IMR-90 (cell line): ENCODE measurements at places on chromosomes 2 and 18.

DNA sequence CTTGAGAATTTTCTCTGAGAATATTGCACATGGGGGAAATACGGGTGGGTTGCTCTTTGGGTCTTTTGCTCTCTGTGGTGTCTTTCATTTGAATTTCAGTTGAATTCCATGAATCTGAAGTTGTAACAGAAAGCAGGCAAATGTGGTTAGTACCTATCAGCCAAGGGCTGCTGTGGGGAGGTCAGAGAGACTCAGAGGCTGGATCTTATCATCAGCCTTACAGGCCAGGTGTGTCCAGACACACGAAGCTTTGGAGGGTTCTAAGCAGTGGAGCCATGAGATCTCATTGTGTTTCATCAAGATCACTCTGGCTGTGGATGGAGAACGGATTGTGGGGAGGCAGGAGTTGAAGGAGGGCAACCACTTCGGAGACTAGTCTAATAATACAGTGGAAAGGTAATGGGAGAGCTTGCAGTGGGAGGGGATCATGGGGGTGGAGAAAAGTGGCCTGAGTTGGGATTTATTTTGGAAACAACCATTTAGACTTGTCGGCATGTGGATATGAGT lies 68.1 kb downstream of the GNAL start:
- DNase-seq = no peak

DNA sequence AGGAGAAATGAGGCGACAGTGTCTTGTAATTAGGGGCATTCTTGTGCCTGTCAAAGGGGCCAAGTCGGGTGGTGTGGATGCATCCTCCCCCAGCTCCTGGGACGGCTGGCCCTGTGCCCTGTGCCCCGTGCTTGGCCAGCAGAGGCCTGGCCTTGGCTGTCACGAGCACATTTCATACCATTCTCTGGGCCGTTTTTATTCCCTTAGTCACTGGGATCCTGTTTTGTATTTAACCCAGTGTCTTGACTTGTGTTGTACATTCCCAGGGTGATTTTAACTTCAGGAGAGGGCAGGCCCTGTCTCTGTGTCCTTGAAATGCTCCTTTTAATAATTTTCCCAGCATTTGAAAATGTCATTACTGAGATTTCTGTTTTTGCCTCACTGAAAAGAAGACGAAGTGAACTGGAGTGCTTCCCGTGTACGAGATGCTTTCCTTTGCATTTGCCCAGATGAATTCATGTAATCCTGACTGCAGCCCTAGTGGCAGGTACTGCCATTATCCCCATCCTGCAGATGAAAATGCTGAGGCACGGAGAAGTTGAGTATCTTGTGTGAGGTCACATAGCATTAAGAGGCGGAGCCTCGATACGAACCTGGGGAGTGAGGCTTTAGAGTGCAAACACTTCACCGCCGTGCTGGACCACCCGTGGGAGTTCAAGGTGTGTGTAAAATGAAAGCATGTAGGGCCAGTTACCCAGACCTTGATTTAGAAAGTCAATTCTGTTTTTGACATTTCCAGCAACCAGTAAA lies 57.0 kb downstream of the SH3RF3 start:
- DNase-seq = peak; percentile 85

GRCh38 chr2:231611273-231612108 lies 18.8 kb downstream of the TEX44 start:
- peak; percentile 84 for DNase-seq

DNA sequence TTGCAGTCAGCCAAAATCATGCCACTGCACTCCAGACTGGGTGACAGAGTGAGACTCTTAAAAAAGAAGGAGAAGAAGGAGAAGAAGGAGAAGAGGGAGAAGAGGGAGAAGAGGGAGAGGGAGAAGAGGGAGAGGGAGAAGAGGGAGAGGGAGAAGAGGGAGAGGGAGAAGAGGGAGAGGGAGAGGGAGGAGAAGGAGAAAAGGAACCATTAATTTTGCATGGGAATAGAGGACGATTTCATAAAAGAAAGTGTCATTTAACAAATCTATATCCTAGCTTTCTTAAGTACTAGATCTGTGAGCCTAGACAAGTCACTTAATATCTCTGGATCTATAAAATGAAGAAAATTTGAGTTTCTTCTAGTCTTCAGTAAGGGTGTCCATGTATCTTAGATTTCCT lies 9.6 kb downstream of the NOL10 start:
- DNase-seq = no peak

DNA sequence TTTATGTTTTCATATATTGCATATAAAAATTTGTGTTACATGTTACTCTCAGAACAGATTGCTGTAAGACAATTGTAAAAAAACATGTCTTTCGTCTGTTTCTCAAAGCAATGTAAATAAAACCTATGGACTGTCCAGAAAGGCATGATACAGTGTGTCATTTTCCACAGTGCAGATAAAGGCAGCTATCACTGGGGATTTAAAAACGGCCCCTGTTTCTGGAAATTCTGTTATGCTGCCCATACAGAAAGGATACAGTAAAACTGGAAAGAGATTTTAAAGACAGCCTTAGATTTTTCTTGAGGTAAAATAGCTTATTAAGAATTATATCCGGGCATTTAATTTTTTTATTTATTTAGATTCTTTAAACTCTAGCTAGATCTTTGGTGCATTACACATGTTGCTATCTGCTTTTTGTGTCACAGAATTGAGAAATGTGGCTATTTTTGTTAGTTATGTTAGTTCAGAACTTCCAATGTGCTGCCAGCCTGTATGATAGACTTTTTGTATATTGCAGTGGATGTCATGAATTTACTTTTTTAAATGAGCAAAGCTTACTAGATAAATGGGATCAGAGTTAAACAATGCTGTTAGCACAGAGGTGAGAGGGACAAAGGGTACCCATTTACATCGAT lies 859 bp upstream of the INO80D start:
- no peak for DNase-seq

DNA sequence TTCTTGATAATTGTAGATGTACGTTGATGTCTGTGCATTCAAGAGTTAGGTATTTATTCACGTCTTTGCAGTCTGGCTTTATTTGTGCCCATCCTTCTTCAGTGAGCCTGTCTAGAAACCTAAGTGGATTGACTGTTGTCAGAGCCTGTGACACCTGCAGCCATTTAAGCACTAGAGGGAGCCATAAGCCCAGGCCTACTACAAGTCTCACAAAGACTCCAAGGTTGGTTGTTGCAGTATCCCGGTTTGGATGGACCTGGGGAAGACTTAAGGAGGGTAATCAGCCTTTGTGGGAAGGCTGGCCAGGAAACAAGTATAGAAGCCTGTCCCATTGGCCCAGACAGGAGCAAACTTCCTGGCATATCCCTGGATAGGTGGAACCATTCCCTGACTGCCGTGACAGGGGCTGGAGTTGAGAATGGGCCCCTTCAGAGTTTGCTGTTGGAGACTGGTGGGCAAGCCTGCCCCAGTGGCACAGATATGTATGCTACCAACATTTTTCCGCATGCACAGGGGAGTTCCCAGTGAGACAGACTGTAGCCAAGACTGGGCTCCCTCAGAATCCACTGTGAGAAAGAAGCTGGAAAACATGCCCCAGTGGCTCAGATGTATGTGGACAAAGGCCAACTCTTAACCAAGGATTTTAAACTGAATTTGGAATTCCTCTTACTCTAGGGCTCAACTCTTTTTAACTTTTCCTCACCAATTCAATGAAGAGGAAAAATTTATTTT lies 9.3 kb upstream of the LRRC30 start:
- DNase-seq = peak; percentile 69

DNA sequence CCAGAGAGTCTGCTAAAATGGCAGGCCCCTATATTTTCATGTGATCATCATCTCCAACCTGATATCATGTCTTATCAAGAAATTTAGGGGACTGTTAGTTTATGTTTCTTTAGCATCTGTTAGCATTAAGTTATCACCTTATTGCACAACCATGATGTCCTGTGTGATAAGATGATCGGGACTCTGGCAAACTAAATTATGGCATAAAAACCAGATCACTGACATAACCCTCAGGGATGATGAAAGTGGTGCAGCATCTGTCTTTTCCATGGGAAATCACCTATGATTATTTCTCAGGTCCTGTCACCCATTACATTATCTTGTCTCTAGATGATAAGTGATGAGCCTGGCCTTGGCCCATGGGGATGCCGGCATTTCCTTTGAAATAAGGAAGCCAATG lies 458.6 kb upstream of the DCC start:
- no peak for DNase-seq

DNA sequence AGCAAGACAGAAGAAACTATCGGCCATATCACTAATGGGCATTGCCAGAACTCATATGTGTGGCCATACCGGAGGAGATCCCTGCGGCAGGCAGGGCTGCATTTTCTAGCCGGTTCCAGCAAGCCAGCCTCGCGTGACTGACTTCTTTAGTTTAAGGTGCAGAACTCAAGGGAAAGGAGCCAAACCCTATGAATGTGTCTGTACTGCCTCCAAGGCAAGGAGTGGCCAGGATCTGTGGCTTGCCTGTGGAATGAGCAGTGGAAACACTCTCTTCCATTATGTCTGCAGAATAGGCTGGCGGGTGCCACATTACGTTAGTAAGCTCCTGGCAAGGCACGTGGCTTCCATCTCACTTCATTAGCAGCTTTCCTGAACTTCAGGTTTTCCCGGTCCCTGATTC lies 137.6 kb downstream of the ATL2 start:
- DNase-seq = no peak

GRCh38 chr2:78775291-78775690 lies 250.2 kb upstream of the REG3G start:
- DNase-seq = no peak

DNA sequence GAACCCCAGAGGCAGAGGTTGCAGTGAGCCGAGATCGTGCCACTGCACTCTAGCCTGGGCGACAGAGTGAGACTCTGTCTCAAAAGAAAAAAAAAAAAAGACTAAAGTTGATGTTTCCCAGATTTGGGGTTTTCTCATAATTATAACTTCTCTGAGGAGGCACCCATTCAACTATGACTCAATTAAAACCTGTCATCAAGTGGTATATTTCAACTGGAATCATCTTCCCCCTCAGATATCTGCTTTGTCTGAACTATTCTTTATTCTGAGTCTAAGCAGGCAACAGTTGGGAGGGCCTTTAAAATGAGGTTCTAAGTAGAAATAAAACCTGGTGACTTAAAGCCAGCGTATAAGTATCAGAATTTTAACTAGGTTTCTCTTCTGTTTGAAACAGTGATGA lies 88.5 kb downstream of the PTRHD1 start:
- DNase-seq = peak; percentile 1

DNA sequence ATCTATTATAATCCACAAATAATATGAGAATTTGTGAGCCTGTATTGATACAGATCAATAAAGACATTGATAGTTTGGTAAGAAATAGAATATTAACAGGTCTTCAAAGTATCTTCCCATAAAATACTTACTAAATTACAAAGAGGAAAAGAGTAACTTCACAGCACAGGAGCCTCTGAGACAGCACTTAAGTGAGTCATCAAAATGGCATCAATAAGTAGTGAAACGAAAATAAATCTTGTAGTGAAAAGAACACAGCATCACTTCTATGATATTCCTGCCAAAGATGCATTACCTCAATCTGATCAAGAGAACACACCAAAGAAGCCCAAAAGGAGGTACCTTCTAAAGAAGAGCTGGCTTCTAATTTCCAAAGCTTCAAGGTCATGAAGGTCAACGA lies 116.4 kb downstream of the CBLN2 start:
- DNase-seq = peak; percentile 1

DNA sequence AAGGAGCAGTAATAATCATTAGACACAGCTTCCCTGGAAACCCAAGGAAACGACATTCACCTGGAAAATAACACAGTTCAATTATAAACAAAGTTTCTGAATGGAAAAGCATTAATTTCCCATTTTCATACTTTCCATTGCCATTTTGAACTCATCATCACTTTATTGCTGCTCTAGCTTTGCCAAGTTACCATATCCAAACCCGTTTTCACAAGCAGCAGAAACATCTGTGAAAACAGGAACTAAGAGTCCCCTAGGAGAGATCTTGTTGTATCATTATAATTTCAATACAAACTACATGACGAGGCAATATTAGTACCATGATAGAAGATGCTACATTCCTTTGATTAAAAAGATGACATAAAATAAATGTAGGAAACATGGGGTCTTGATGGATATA lies 597.0 kb upstream of the NRXN1 start:
- no peak for DNase-seq

GRCh38 chr2:231369580-231370428 lies 25.7 kb upstream of the B3GNT7 start:
- DNase-seq = no peak

DNA sequence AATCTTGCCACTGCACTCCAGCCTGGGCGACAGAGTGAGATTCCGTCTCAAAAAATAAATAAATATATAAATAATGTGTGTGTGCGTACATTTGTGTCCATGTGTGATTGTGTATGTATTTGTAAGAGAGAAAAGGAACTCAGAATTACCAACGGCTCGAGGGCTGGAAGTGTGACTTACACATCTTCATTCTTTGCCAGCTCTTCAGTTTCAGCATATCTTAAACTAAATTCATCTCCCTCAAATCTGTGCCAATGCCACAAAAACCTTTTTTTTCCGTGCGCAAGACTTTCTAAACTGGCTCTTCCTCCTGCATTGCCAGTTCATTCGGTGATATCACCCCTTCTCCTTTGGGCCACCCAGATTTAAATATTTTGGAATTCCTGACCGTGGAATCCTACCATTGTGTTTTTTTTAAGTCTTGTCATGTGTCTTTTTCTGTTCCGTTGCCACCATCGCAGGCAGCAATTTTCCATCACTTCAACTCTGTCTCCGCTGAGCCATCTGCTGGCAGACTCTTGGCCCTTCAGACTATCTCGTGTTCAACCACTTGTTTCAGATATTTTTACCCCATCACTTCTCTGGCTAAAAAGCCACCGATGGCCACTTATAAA lies 77.0 kb upstream of the ZNF532 start:
- DNase-seq = no peak

DNA sequence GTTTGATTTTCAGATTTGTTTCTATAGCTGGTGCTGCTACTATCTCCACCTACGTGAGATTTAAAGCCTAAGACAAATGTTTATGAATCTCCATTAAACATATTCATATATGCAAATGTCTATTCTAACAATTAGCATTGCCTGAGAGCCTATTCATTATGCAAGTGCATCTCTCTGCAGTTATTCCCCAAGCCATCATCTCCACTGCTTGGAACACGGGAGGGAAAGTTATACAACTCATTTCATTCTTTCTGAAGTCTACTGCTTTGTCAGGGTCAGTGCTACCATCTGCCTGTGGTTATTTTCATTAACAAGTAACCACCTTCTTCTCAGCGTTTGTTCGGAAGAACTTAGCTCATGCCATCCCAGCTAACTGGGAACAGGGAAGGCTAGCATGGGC lies 188.8 kb upstream of the REV1 start:
- no peak for DNase-seq

GRCh38 chr18:61448316-61448715 lies 115.1 kb downstream of the CDH20 start:
- DNase-seq = no peak

DNA sequence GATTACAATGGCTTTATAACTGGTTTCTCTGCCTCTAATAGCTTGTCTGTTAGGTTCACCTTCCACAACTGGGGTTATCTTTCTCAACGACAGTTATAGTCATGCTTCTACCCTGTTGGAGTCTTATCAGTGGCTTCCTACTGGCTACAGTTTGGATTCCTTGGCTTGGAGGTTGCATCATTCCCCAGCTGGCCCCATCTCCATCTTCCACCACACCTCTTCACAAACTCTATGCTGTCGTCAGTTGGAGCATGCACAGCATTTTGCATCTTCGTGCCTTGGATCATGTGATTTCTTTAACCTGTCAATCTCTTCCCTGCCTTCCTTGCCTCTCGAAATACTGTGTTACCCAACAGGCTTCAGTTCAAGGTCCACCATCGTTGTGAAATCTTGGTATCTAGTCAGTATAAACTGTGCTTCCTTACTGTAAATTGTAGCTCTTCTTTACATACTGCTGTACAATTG lies 316.3 kb upstream of the CXCR4 start:
- DNase-seq = no peak
